NCI-H524 (cell line): ENCODE measurements at places on chromosomes 12 and 14.
A peak's percentile ranks its signal among the peaks of the same experiment; 100 is the strongest.

DNA sequence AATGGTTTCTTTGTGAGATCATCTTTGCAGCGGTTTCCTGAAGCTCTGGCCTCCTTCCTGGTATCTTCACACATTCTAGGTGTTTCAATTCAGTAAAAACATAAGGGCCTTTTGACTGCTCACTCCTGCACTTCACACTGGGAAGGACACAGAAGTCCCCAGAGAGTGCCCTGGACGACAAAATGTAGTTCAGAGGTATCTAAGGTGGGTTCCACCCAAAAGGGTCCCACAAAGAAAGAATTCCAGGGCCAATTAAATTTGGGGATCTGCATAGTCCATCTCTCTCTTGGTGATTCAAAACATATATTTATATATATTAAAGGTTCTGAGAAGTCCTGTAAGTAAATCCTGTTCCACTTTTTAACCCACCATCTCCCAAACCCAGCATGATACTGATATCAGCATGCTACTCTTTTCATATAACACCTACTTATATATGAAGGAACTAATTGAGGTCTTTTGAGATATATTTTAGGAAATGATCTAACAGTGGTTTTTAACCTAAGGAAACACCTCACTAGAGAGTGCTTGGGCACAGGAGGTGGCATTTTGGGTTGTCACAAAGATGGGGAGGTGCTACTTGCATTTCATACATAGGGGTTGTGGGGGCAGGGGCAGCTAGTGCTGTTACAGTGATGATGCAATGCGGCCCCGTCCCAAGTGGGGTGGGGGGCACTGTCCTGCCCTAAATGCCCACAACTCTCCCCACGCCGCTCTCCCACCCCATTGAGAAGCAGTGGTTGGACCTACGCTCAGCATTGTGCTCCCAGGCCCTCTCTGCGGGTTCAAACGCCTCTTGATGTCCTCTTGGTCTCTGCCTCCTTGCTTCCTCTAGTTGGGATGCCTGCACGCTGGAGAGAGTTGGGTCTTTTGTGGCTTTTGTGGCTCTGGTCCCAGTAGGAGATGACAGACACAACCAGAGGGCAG lies 109.4 kb downstream of the ARF6 start:
- DNase-seq: no peak

- DNase-seq: no peak
These were observed 9.6 kb upstream of the SNAPC1 start for GRCh38 chr14:61752626-61753025.

- no peak for DNase-seq
These were observed 6.6 kb downstream of the TMEM263 start for GRCh38 chr12:106962286-106962685.

- peak; percentile 78 for DNase-seq
These were observed 648 bp downstream of the ERP27 start for GRCh38 chr12:14937689-14938088.

DNA sequence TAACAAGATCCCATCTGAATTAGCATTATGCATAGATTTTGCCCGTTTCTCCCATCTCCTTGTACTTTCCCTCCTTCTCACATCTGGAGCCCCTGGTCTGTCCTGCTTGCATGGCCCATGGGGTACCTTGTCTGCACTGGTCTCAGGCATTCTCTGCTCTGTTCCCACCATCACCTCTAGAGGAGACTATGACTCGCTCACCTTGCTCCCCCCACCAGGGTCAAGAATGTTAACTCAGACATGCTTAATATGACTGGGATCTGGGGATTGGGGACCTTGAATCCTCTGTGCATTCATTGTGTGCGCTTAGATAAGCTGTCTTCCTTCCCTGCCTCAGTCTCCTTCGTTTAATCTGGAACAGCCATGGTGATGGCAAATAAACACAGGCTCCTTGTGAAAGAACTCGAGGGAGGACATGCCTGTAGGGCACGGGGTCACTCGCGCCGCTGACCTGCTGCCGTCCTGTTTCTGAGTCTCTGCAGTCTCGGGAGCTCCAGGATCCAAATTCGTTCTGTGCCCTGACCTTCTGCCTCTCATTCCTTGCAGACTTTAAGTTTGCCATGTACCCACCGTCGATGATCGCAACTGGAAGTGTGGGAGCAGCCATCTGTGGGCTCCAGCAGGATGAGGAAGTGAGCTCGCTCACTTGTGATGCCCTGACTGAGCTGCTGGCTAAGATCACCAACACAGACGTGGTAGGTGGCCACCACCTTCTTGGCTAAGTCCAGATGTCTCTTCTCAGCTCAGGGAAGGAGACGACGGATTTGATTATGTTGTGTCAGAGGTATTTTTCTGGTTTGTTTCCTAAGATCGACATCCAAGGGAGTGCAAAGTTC lies 15.0 kb downstream of the CCND2 start:
- DNase-seq: no peak

DNA sequence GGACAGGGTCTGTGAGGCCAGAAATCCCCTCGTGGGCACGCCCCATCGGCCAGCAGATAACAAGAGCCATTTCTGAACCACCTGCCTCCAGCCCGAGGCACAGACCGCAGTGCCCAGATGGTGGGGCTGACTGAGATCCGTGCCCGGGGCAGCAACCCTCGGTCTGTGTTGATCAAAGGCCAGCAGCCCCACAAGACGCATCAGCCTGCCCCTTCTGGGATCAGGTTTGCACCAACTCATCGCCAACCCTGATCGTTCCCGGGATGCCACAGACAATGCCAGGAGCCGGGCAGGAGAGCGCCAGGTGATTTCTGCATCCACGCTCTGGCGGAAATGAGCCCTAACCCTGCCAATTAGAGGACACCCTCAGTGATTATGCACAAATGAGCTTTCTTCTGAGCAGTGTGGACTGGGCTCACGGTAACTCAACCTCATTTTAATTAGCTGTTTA lies 64.5 kb downstream of the TESC start:
- DNase-seq: peak; percentile 3

DNA sequence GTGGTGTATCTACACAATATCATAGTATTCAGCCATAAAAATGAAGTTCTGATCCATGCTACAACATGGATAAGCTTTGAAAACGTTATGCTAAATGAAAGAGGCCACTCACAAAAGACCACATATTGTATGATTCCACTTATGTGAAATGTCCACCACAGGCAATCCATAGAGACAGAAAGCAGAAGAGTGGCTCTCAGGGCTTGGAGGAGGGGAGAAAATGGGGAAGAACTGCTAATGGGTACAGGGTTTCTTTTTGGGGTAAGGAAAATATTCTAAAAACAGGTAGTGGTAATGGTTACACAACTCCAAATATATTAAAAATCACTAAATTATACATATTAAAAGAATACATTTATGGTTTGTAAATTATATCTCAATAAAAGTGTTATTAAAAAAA lies 16.5 kb downstream of the SCNN1A start:
- DNase-seq: no peak

DNA sequence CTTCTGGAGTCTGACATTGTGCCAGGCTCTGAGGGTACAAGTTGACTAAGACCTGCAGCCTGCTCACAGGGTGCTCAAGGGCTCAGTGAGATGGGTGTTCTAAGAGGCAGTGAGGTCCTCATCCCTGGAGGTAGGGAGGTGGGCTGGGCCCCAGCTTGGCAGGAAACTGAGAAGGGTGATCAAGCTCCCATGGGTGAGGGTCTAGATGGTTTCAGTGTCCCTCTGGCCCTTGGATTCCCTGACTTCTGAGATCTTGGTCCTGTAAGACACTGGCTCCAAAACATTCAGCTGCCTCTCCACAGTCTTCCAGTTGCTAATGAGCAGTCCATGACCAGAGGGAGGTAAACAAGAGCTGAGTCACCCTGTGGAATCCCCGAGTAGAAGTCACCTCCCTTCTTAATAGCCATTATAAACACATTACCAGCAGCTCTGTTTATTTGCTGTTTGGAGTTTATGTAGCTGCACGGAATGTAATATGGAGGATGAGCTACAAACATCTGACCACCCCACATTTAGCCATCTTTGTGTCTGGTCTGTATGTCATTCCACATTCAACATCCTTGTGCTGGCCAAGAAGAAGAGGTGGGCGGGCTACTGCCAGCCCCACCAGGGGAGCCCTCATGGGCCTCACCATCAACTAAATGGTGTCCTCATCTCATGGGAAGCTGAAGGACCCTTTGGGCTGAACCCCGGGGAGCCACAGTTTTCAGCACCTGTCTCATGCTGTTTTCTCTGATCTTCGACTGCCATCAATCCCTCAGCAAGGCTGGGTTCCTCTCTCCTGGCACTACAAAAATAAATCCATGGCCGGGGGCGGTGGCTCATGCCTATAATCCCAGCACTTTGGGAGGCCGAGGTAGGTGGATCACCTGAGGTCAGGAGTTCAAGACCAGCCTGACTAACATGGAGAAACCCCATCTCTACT lies 37.2 kb upstream of the BDKRB2 start:
- no peak for DNase-seq

- no peak for DNase-seq
These were observed 82.8 kb downstream of the TMTC1 start for GRCh38 chr12:29700761-29701481.
